Stimulated activated CD8-positive, alpha-beta memory T cell treated with anti-CD3 and anti-CD28 coated beads, Interleukin-15, amount 100 ng/mL, for 4 hours (primary cell): ENCODE measurements at places on chromosomes 2 and 18.

DNA sequence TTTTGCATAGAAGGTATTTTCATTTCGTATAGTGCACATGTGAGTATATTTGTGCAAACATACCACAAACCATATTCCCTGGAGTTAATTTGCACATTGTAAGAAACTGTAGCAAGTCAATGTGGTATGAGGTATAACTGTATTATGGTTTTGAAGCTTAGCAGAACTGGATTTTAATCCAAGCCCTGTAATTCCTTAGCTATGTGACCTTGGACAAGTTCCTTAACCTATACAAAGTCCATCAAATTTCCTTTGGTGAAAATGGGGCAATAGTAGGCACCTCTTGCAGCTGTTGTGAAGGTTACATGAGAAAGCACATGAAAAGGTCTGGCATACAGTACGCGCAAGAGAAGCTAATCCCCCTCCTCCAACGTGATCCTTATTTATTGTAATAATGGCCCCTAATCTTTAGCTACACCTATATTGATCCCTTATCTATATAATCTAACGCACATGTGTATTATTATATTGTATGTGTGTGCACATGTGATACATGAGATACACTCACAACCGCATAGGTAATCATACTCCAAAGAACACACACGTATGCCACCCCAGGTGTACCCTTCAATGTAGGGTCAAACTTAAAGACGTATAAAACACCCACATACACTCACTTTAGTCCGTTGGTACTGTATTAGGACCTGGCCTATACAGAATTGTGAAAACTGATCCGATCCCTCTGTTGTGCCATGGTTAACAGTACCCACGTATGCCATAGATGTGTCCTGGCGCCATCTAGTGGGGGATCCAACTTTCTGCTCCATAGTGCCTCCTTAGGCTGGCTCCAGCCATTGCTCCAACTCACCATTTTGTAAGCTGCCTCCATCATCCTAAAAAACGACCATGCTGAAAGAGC, 402.9 kb upstream of the SLC14A2 start:
- DNase-seq = peak; percentile 31

- no peak for DNase-seq
Observed at GRCh38 chr2:191008286-191008685, 5.7 kb downstream of the STAT1 start.

- no peak for DNase-seq
Observed at GRCh38 chr2:217746808-217747207, 256.0 kb downstream of the TNS1 start.

GRCh38 chr2:56108806-56109205, 75.0 kb upstream of the CCDC85A start:
- DNase-seq = no peak

GRCh38 chr18:38198956-38199355, 633.4 kb upstream of the CELF4 start:
- no peak for DNase-seq

GRCh38 chr2:83517727-83518368, 941.2 kb downstream of the SUCLG1 start:
- DNase-seq = no peak

DNA sequence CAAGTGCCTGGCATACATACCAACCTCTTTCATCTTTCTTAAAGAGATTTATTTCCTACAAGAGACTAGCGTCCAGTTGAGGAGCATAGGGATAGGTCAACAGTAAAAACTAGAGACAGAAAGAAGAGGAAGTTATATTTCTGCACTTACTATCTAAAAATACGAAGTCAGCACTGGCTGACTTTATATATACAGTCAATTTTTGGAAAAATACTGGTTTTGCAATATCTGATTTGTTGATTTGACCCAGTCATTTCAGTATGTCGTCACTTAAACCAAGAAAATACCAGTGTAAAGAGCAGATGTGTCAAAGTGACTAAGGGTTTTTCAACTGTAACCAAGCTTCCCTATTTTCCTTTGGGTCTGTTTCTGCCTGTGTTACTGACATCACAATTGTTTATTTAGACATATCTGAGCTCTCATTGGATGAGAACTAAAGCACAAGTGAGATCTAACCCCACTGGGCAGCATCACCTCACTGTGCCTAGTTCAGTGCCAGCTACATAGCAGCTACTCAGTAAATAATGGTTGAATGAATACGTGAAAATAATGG, 23.0 kb downstream of the CYTIP start:
- no peak for DNase-seq

DNA sequence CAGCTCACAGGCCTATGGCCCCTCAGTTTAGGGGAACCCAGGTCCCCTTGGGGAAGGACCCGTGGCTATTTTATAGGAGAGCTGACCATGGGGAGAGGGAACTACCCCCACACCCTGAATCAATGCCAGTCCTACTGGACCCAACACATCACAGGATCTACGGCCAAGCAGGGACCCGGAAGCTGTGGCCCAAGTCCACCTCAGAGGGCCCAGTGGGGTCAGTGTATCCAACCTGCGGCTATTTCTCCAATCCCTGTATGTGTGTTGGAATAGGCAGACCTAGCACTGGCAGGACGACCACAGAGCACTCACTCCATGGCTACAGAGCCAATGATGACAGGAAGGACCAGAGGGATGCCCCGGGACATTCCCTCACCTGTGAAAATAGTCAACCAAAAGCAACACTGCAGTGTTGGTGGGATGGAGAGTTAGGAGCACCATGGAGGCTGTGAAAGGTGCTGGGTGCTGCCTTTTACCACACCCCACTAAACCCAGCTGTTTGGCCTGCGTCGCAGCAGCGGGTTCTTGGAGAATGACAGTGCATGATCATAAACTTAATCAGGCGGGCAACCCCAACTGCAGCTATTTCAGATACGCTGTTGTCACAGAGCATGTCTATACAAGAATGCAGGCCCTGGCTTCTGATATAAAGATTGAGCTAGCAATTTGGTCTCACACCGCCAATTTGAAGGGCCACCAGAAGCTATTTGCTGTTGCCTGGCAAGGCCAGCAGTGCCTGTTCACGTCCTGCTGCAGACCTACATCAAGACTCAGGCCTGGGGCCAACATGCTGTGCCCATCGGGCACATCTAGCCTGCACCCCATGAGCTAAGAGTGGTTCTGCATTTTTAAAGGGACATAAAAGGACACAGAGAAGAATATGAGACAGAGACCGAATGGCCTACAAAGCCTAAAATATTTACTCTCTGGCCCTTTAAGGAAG, 110.4 kb downstream of the EIPR1 start:
- no peak for DNase-seq

DNA sequence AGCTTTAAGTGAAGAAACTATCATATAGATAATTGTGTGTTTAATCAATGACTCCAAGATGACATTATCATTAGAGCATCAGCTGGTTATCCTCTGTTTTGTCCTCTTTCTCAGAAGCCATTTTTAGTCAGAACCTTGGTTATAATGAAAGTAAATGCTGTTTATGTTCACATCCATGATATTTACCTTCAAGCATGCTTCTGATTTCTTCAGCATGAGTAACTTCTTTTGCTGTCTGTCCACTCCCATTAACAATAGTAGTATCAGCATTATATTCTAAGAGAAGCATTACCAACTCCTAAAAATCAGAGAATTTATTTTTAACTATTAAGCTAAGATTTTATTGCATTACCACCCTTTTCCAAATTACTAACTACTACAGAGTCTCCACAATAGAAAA, 56.3 kb downstream of the OSBPL1A start:
- no peak for DNase-seq
